ENCODE measurements at places on chromosomes 12 and 14.

DNA sequence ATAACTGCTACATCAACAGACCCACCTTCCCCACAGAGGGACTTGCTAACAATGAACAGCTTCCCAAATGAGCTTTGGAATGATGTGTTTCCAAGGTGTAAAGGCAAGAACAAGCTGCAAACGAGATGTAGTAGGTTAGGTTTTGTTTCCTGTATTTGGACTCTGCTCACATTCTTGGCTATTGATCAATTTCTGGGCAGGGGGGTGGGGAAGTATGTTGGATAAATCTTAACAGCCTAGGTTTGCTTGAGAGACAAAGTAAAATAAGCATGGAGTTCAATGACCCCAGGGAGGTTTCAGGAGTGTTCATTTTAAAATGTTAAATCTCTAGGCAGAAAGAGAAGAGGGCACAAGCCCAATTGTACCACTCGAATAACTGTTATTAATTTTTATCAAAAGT, 146.6 kb downstream of the DPY19L2 start:
- no peak overlapping the region for H3K27ac ChIP-seq
- peaks cover 7% of the 10 kb centered on the region for H3K27me3 ChIP-seq
- H3K4me3 ChIP-seq: no peak overlapping the region
- DNase-seq: no peak
- H3K4me1 ChIP-seq: no peaks in the 10 kb centered on the region
- no peaks in the 10 kb centered on the region for H3K36me3 ChIP-seq

DNA sequence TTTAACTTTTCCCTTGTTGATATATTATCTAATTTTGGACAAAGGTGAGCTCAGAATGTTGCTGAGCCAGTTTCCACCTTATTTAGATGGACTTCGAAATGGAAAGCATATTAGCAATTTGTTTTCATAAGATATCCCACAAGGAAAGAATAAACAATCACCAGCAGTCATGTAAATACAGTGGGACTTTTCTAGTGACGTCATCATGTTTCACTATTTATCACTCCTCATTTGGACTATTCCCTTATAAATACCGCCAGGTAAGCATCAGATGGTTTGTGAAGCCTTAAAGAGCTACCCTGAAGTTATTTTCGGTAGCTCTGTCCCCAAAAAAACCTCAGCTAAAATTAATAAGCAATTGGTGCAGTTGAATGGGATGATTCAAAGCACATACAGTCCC, 110.7 kb downstream of the PTPRR start:
- no peaks in the 10 kb centered on the region for H3K4me1 ChIP-seq
- H3K36me3 ChIP-seq: peaks cover 3% of the 10 kb centered on the region
- DNase-seq: no peak
- H3K27ac ChIP-seq: no peak overlapping the region
- peaks cover 2% of the 10 kb centered on the region for H3K27me3 ChIP-seq
- H3K4me3 ChIP-seq: no peak overlapping the region

GRCh38 chr12:57611108-57611826, at the start of gene ARHGEF25:
ARHGEF25 (plus strand) TSS chr12:57611435; CDS start chr12:57611895, 460 bp downstream.
- peak within 1 kb of the TSS; percentile 47 for H3K27ac ChIP-seq
- H3K4me3 ChIP-seq: peak within 1 kb of the TSS; percentile 80
- H3K4me1 ChIP-seq: peaks cover 27% of the 10 kb centered on the region
- peaks cover 9% of the 10 kb centered on the region for H3K27me3 ChIP-seq
- H3K36me3 ChIP-seq: peaks cover 39% of the 10 kb centered on the region
- peak; percentile 60 for DNase-seq

DNA sequence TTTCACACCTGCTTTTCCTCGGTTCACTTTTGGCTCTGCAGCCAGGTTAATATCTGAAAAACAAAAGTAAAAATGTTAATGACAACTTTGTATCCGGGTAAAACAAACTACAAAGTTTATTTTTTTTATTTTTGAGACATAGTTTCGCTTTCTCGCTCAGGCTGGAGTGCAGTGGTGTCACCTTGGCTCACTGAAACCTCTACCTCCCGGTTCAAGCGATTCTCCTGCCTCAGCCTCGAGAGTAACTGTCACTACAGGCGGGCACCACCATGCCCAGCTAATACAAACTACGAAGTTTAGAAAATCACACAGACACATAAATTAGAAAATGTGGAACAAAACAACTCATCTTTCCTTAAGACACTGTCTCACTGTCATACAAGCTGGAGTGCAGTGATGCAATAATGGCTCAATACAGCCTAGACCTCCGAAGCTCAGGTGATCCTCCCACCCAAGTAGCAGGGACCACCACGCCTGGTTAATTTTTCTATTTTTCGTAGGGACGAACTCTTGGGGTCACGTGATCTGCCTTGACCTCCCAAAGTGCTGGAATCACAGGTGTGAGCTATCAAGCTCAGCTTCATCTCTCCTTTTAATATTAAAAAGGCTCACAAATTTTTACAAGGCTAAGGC, 38.1 kb downstream of the HNRNPC start:
- no peak for DNase-seq
- no peaks in the 10 kb centered on the region for H3K27me3 ChIP-seq
- peaks cover 49% of the 10 kb centered on the region for H3K36me3 ChIP-seq
- peak overlapping the region; percentile 63 for H3K27ac ChIP-seq

DNA sequence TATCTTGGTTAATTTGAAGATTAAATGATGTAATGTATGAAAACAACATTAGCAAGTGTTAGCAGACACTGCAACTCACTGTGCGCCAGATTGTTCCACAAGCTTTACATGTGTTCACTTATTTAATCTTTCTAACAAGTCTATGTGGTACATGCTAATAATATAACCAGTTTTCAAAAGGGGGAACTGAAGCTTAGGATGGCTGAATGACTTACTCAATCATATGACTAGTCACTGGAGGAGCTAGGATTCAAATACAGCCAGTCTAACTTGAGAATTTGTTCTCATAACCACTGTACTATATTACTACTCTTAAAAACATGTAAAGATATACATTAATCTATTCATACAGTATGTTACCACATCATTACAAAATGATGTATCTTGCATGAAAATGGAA, 60.5 kb upstream of the LRIG3 start:
- H3K36me3 ChIP-seq: no peaks in the 10 kb centered on the region
- H3K4me3 ChIP-seq: no peak overlapping the region
- no peaks in the 10 kb centered on the region for H3K4me1 ChIP-seq

All from mesothelial cell of epicardium (in vitro differentiated cells).